ENCODE measurements at places on chromosomes 4 and X. TPM values are rescaled to one million over a fixed set of nuclear protein-coding genes. Genes with fewer than 3 reads are reported as not detected.

Gene PCDH7
- not detected for total RNA-seq

Gene GLRA3
- total RNA-seq: not detected

Gene AKAP14
- total RNA-seq: not detected

Gene AFM
- not detected for total RNA-seq

GRCh38 chrX:20789103-20789502 is 522.4 kb upstream of the RPS6KA3 start:
- H3K27me3 ChIP-seq: no peaks in the 10 kb centered on the region
- no peaks in the 10 kb centered on the region for H3K36me3 ChIP-seq
- H3K4me1 ChIP-seq: no peaks in the 10 kb centered on the region
- H3K27ac ChIP-seq: no peak overlapping the region

GRCh38 chr4:37567836-37568235 is 118.3 kb downstream of the RELL1 start:
- no peak overlapping the region for H3K27ac ChIP-seq
- no peak overlapping the region for H3K4me3 ChIP-seq
- H3K27me3 ChIP-seq: no peaks in the 10 kb centered on the region
- H3K36me3 ChIP-seq: no peaks in the 10 kb centered on the region

DNA sequence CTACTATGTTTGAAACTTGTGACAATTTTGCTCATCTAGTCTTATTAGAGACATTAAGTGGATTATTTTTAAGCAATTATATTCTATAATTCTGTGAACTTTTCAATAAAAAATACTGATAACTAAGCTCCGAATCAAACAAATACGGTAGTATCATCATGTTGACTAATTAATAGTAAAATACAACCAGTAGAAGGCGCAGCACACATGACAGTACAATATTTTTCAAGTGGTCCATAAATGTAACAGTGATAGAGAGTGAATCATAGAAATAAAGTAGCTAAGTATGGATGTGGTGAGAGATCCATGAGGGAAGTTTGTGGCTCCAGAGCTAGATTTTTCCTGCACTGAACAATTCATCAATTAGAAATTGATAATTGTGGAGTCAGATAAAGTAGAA is 666.2 kb downstream of the KCTD8 start:
- DNase-seq: no peak
- no peaks in the 10 kb centered on the region for H3K27me3 ChIP-seq
- H3K4me3 ChIP-seq: no peak overlapping the region
- no peaks in the 10 kb centered on the region for H3K36me3 ChIP-seq

DNA sequence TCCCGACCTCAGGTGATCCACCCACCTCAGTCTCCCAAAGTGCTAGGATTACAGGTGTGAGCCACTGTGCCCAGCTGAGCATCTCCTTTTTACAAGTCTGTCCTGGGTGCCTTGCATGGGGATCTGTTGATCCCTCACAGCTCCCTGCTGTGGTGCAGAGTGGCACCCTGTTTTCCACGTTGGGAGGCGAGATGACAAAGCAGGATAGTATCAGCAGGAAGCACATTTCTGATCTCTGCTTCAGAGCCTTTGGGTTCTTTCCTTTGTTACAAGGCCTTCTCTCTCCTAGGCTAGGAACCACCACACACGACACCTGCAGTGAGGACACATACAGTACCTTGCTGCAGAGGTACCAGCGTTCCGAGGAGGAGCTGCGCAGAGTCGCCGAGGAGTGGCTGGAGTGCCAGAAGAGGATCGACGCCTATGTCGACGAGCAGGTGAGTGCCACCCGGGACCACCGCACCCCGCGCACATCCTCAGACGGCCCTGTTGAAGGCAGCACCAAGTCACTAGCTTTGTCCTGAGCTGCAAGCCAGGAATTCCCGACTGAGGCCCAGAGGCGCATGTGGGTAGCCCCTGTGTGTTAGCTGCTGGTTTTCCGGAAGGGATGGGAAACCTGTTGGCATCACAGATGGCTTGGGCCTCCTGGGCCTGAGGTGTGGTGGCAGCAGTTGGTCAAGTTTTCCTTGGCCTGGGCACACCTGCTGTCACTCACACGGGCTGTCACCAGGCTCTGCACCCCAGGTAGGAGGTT is 109.6 kb downstream of the TNIP2 start:
- H3K36me3 ChIP-seq: peaks cover 48% of the 10 kb centered on the region
- no peak overlapping the region for H3K4me3 ChIP-seq
- no peaks in the 10 kb centered on the region for H3K27me3 ChIP-seq
- H3K4me1 ChIP-seq: peaks cover under 1% of the 10 kb centered on the region
- H3K27ac ChIP-seq: no peak overlapping the region

- no peak for DNase-seq
- H3K36me3 ChIP-seq: no peaks in the 10 kb centered on the region
- H3K27me3 ChIP-seq: no peaks in the 10 kb centered on the region
- no peak overlapping the region for H3K27ac ChIP-seq
- no peaks in the 10 kb centered on the region for H3K4me1 ChIP-seq
Measured at GRCh38 chr4:66572949-66573348, 902.7 kb upstream of the EPHA5 start.

GRCh38 chr4:721261-722168 is 15.9 kb downstream of the PCGF3 start:
- DNase-seq: no peak
- no peaks in the 10 kb centered on the region for H3K36me3 ChIP-seq
- H3K4me3 ChIP-seq: no peak overlapping the region
- no peaks in the 10 kb centered on the region for H3K4me1 ChIP-seq
- H3K27me3 ChIP-seq: no peaks in the 10 kb centered on the region

- no peak overlapping the region for H3K27ac ChIP-seq
- H3K4me3 ChIP-seq: no peak overlapping the region
- no peak for DNase-seq
- no peaks in the 10 kb centered on the region for H3K27me3 ChIP-seq
- no peaks in the 10 kb centered on the region for H3K36me3 ChIP-seq
Measured at GRCh38 chr4:25677157-25677556, 21.5 kb downstream of the SLC34A2 start.

Measured in CD4-positive, alpha-beta memory T cell (primary cell).